IgD-negative memory B cell (primary cell): ENCODE measurements at places on chromosomes 4 and X. TPM values are rescaled to one million over a fixed set of nuclear protein-coding genes. Genes with fewer than 3 reads are reported as not detected.

CFAP47 gene
- polyA plus RNA-seq = not detected

VGLL1 gene
- polyA plus RNA-seq = not detected

SOX3 gene
- polyA plus RNA-seq = not detected

SHISA3 gene
- polyA plus RNA-seq = 0.53 TPM

HSD17B13 gene
- polyA plus RNA-seq = not detected

GPR82 gene
- polyA plus RNA-seq = 0.34 TPM

FAM133A gene
- polyA plus RNA-seq = not detected

DCX gene
- not detected for polyA plus RNA-seq

ALAS2 gene
- polyA plus RNA-seq = not detected

NEUROG2 gene
- not detected for polyA plus RNA-seq

SCD5 gene
- polyA plus RNA-seq = not detected

XAGE2 gene
- not detected for polyA plus RNA-seq

TMSB15B gene
- 13.8 TPM for polyA plus RNA-seq

SOD3 gene
- not detected for polyA plus RNA-seq

GAGE12E gene
- polyA plus RNA-seq = not detected

CT45A5 gene
- not detected for polyA plus RNA-seq

ADGRL3 gene
- polyA plus RNA-seq = not detected

SMR3B gene
- not detected for polyA plus RNA-seq

CFP gene
- polyA plus RNA-seq = 0.95 TPM

IRAK1 gene
- 110 TPM for polyA plus RNA-seq

P2RY4 gene
- not detected for polyA plus RNA-seq

PNMA6A gene
- polyA plus RNA-seq = 0.14 TPM

SSX2 gene
- not detected for polyA plus RNA-seq

ZNF182 gene
- 6.2 TPM for polyA plus RNA-seq

MND1 gene
- polyA plus RNA-seq = not detected

ASB9 gene
- not detected for polyA plus RNA-seq

TAF7L gene
- polyA plus RNA-seq = not detected
